Aorta (tissue), 5 donors: ENCODE measurements at places on chromosomes 2 and 18.

GRCh38 chr2:71617266-71617665, 163.9 kb downstream of the DYSF start:
- DNase-seq = no peak

DNA sequence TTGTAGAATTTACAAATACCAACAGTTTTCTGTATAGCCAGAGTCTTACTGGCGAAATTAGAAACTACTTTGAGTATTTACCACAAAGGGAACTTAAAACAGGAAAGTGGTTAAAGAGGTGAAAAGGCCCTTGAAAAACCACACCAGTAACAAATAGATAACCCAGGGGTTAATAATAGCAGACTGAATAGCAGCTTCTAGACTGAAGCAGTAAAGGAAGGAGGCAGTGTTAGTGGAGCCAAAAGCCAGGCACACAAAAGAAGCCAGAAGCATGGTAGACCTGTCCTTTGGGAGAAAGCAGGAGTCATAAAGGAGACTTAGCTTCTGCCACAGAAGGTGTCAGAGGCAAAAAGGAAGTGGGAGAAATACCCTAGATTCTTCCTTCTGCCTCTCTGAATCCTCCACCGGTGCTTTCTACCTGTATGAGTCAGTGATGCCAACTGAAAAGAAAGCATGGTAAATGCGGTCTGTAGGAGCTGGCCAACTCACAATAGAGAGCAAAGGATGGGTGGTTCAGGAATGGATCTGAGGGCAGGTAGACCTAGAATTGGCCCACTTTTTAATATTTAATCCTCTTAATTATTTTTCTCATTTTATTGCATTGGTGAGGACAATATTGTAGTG, 97.3 kb downstream of the ARL6IP6 start:
- DNase-seq = no peak

DNA sequence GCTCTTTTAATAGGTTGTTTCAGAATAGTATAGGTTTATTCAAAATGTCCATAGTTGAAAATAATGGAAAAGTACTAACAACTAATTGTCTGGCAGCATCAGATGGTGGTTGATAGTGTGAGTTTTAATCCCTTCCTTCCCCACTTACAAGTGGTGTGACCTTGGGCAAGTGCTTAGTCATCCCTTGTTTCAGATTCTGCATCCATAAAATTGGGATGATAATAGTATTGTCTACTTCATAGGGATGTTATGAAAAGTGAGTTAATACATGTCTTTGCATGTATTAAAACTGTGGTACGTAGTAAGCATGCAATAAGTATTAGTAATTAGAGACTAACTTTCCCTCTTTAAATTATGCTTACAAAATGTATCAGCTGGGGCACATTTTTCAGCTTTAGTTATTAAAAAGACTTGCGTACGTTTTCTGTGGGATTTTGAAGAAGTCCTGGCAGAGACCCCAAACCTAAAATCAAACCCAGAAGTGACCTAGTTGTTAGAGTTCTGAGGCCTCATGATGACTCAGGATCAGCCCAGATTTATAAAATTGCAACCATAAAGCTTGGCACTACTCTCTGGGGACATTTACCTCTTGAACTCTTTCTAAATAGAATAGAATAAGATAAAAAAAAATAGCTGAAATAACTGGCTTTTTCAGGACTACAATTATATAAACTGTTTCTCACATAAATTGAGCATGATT, 8.6 kb downstream of the ITGA4 start:
- DNase-seq = no peak

DNA sequence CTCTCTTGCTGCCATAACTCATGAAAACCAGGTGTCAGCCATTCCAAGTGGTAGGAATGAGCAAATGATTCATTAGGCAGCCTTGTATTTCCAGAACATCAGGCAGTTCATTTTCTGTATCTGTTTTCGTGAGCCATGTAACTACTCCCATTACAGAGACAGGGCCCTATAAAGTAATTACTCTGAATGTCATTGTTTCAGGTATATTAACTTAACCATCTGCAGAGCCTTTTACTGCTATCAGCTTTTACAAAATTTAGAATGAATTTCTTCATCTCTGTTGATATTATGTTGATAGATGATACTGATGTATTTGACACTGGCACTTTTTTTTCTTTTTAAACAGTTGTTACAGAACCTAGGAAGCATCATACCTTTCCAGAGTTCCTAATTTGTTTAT, 69.9 kb downstream of the MGAT5 start:
- DNase-seq = no peak

DNA sequence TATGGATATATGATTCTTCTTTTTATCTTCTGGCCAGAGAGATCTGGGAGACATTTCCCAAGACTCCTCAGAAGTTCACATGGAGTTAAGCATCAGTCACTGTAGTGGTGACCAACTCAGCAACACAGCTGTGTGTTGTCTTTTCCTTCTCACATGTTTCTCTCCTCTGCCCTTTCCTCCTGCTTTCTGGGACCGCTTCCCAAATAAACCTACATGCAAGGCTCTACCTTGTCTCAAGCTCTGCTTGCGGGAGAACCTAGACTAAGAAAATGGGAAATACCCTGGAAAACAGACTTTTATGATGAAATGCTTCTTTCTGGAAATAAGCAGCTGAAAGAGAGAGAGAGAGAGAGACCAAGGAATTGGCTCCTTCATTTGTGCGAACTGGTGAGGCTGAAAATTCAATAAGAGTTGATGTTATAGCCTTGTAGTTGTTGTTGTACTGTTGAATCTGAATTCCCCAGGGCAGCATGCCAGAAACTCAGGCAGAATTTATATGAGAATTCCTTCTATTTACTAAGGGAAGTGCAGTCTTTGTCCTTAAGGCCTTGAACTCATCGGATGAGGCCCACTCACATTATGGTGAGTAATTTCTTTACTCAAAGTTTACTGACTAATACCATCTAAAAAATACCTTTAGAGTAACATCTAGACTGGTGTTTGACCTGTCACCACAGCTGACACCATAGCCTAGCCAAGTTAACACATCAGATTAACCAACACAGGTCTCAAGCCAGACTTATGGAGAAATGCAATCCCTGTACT, 22.7 kb upstream of the DSC1 start:
- DNase-seq = no peak

- DNase-seq = no peak
Measured at GRCh38 chr2:177355874-177356273, 36.7 kb upstream of the AGPS start.

GRCh38 chr2:241673189-241673663, 13.4 kb downstream of the DTYMK start:
- DNase-seq = no peak

DNA sequence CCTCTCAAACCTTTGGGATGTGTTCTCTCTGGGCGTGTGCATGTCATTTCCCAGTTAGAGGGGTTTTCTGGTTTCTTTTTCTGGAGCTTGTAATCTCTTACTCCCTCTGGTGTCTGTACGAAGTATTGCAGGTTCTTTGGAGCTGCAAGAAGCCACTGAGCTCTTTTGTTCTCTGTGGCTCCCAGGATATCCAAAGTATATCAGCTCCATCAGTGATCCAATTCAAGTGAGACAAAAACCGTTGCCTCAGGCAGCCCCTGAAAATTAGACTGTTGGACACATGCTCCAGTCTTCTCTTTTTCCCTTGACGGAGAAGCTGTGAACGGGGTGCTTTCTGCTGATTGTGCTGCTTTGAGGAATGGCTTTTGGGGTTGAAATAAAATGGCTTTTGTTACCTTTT, 59.0 kb upstream of the LDLRAD4 start:
- DNase-seq = no peak

DNA sequence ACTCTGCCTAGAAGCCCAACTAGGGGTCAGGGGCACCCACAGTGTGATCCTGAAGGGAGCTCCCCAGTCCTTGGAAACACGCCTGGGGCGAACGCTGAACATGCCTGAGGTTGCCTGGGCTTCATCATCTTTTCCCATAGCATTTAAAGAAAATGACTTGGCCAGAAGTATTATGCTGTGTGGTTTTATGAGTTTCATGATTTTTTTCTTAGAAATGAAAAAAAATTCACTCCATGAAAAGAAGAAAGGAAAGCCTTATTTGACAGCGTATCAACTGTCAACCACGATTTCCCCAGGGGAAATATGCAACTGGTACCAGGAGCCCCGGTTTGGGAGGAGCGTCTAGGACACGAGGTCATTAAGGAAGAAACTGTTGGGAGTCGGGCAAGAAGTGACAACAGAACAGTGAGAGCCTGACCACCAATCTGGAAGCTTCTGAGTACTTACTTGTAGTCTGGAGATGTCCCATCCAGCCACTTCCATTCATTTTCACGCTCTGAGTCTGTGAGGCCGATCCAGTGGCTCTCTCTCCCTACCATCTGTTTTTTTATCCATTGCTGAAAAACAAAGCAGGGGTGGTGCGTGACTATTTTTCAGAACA, 63.5 kb upstream of the THOC1 start:
- no peak for DNase-seq

DNA sequence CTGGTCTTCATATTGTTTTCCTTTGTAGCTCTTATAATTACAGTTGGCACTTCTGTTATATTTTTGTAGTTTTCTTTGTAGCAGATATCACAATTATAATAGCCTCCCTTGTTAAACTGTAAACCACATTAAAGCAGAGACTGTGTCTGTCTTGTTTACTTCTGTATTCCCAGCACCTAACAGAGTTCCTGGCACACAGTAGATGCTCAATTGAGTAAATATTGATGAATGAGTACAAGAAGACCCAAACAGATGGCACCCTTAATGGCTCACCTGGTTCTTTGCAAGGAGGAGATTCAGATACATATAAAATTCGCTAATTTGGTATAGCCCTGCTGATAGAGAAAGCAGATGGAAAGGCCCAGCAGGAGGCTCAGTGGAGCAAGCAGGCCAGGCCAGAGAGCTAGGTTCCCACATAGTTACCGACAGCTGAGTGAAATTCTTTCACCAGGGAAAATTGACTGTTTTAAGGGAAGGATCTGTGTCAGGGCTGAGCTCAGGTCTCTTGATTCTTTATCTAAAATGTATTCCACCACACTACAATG, 120.1 kb downstream of the NUP35 start:
- DNase-seq = no peak

GRCh38 chr2:8657423-8658062, 24.3 kb upstream of the ID2 start:
- no peak for DNase-seq

- no peak for DNase-seq
Measured at GRCh38 chr18:26335156-26335555, 108.9 kb downstream of the TAF4B start.

DNA sequence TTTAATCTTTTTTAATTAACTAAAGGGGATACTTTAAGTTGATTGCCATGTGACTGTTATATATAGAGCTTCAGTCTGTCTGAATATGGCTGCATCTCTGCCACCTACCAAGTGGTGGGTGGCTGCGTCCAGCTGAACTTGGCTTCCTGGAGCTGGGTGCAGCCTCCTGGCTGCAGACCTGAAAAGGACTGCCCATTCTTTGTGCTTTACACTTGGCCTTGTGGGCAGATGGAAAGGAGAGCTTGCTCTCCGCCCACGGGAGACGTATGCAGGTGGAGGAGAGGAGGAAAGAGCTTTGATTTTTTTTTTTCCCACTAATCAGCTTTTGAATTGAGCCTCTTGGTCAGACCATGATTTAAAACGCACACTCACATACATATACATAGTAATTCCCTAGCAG, 34.7 kb downstream of the NCK2 start:
- no peak for DNase-seq

DNA sequence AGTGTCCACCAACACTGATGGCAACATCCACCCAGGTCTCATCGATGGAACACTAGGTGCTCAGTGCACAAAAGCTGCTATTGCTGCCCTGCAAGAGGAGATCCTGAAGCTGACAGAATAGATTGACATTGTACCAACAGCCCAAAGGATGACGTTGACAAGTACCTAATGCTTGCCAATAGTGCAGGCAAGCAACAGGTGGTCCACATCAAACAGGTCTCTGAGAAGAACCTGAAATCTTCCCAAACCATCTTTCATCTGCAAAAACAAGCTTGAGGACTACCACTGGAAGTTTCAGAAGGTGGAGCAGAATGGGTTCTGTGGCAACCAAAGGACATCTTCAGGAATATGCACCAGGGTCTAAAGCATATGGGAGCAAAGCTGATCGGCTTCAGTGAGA, 15.8 kb upstream of the PROKR1 start:
- DNase-seq = no peak

DNA sequence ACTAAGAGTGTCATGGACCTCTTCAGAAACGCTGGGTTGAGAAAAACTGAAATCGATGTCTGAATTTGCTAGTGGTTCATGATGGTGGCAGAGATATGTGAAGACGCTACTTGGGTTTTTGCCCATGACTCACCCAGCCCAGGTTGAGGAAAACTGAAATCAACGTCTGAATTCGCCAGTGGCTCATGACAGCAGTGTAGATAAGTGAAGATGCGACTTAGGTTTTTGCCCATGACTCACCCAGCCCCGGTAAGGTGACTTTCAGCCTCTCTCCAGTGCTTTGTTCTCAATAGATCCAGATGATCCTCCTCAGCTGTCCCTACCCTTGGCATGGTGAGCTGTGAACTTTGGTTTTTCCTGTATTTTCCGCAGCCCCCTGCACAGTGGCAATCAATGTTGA, 105.3 kb upstream of the SIX3 start:
- no peak for DNase-seq

DNA sequence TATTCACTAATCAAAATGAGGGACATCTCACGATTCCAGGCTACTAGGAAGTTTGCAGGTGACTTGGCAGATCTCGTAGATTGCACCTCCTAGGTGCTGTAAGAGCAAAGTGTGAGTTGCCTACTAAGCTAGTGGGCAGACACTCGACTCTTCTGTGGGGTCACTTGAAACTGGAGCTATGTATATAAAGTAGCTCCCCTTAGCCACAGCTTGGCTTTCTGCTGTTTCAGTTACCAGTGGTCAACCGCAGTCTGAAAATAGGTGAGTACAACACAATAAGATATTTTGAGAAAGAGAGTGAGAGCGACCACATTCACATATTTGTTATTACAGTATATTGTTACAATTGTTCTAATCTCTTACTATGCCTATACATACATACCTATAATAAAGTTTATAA, 23.3 kb downstream of the CTAGE1 start:
- no peak for DNase-seq

- DNase-seq = no peak
Measured at GRCh38 chr2:171579481-171579880, 57.2 kb downstream of the CYBRD1 start.

- no peak for DNase-seq
Measured at GRCh38 chr2:40332191-40332826, 119.6 kb downstream of the SLC8A1 start.

DNA sequence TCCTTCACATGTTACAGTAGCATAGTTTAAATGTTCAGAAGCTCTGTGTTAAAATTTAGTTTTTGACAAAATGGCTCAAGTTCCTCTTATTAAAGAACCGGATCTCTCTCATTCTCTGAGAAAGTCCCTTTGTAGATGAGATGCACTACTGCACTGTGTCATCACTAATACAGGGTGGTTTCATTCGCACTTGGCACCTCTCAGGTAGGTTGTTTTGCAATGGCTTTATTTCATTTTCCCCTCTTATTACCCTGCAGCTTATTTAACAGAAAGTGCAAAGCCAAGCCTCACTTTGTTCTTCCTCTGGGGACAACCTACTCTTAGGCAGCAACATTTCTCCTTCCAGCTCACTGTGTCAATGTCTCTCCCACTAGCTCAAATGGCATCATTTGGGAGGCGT, 185.1 kb downstream of the DLGAP1 start:
- DNase-seq = no peak
